ENCODE measurements at places on chromosomes 4 and X.

DNA sequence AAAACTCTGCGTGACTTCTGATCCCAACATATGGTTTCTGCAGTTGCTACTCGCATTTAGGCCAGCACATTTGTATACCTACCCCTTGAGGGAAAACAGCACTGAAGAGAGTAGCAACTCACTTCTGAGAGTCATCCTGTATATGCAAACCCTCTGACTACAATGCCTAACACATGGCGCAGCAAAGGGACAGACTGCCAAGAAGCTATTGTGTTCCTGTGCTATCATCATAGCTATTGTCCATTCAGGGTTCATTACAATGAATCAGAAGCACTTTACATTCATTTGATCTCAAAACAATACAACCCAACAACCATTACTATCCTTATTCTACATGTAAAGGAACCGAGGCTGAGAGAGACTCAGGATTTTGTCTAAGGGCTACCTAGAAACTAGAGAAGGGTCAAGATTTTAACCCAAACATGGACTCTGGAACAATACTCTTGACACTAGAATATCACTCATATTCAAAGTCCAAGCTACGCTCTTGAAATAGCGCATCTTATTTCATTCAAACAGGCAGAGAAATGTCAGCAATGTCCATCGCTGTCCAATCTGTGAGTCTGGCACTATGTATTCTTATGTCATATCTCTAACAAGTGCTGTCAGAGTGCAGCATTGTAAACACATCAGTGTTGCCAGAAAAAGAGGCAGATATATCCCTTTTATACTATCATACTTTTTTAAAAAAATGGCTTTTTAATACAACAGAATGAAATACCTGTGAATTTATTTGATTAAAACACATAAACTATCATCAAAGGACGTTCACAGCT lies 173.6 kb downstream of the CORIN start:
- no peak for DNase-seq

- no peak for DNase-seq
These were observed 18.5 kb downstream of the METAP1 start for GRCh38 chr4:99013884-99014523.

- DNase-seq = no peak
These were observed 103.0 kb upstream of the TAPT1 start for GRCh38 chr4:16329125-16329796.

DNA sequence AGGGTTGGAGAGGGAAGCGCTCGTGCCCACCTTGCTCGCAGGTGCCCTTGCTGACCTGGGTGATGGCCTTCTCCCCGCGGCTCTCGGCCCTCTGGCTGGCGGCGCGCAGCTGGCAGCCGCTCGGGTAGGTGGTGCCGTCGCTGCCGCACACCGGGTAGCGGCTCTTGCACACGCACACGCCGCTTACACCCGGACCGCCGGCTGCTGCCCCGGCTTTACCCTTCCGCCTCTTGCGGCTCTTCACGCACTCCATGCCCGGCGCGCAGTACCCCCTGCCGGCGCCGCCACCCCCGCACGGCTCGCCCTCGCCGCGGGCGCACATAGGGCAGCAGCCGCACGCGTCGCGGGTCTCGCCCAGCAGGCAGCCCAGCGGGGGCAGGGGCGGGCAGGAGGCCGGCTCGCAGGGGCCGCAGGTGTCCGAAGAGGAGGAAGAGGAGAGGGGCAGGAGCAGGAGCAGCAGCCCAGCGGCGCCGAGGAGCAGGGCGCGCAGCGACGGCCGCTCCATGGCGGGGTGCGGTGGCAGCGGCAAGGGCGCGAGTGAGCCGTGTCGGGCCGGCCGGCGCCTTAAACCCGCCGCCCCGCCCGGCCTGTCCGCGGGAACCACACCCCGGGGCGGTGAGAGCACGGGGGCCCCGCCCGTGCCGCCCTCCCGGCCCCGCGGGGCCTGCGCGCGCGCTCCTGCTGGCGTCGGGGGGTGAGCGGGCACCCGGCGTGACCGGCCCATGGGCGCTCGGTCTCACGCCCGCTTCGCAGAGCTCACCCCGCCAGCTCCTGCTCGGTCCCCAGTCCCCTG lies at the start of gene IGFBP7:
IGFBP7 (minus strand) TSS at position 539 of the 793 bp plus-strand sequence; CDS start at position 505, 34 bp downstream.
- peak; percentile 70 for DNase-seq

- DNase-seq = no peak
These were observed 4.9 kb downstream of the SEPTIN11 start for GRCh38 chr4:76954489-76954888.

DNA sequence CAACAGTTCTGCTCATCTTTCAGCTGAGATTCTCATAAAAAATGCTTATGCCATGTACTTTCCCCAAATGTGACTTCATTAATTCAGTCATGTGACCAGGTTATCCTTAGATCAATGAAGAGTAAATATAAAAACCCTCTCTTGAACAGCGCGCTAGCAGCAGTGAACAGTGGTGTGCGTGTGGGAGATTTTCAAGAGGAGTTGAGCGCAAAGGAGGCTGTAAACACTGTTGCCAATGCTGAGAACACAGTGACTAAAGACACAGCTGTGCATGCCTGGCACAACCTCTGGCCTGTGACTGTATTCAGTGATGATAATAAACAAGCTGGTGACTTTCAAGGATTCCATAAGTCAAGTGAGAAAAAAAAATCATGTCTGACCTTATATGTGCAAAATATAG lies 25.1 kb downstream of the MSX1 start:
- peak; percentile 11 for DNase-seq

GRCh38 chr4:2930758-2931511 lies 32.3 kb downstream of the NOP14 start:
- DNase-seq = peak; percentile 55

DNA sequence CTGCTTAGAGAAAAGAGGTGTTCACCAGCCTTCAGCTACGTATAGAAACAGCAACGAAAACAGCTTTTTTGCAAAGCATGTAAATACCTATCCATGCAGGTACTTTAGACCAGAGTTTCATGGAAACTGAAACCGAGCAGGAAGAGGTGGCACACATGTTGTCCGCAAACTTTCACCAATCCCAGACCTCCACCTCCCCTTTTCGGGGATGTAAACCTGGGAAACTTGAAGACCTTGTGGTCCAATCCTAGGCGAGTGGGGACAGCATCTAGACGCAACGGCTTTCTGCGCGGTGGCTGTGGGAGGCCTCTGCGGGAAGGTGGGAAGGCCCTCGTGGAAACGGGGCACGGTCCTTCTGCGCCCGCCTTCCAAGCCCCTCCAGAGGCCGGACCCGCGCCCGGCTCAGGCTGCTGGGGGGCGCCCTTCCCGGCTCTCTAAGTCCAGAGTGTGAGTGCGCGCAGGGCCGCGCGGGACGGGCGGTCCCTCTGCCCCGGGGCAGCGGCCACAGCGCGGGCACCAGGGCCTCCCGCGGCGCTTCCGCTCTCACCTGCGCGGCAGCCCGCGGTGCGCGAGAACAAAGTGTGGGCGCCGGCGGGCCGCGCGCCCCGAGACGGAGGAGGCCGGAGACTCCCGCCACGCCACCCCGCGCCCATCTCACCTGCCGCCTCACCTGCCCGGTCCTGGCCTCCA lies 830 bp upstream of the SHROOM2 start:
- no peak for DNase-seq

DNA sequence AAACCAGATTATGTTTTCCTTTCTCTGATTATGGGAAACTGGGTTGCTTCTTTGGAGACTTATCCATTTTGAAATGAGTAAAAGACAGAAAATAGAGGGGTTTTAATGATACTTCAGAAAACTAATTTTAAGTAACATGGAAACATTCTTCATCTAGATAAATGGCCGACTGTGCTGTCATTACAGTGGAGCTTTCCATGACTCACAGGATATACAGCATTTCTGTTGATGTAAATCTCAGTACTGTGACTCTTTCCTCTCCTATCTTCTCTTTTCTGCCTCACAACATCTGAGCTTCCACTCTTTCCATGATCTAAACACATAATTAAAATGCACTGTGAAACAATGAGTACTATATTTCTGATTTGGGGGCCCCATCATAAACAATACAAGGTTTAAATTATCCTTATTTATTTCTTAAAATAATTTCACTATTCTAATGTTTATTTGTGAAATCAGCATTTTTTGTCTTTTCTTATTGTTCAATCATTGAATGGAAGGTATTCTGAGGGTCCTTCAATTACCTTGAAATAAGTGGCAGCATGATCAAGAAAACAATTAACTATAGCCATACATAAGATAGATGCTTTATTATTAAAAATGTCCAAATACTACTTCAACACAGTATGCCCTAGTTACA lies 19.3 kb downstream of the SEC24D start:
- DNase-seq = no peak

- peak; percentile 58 for DNase-seq
These were observed 97.3 kb downstream of the RS1 start for GRCh38 chrX:18574591-18574990.

DNA sequence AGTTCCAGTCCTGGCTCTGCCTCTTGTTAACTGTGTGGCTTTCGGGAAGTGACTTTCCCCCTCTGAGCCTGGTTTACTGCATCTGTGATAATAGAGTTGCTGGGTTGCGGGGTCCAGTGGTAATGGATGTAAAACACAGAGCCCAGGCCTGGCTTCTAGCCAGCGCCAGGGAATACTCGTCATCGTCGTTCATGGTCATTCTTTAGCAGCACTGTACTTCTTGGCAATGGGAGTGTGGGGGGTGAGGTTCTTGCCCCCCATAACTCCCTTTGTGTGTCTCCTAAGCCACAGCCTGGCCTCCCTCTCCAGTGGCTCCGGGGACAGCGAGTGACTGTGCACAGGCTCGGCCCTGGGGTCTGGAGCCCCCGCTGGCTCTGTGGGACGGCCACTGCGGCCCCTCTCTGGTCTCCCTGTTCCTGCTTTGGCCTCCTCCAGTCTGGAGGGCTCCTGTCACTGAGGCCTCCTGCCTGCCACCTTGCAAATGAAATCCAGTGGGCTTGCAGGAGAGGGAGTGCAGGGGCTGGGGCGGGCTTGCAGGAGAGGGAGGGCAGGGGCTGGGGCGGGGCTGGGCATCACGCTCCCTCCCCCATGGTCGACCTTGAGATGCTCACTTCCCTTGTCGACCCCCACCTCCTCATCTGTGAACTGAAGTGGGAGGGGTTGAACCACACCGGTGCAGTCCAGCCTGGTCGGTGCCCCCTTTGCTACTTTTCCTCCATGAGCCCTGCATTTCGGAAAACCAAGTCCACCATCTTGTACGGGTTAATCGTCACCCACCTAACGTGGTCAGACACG lies 13.2 kb downstream of the PSAPL1 start:
- DNase-seq = peak; percentile 48

- peak; percentile 68 for DNase-seq
These were observed 108.4 kb downstream of the AFF1 start for GRCh38 chr4:87042986-87043820.

DNA sequence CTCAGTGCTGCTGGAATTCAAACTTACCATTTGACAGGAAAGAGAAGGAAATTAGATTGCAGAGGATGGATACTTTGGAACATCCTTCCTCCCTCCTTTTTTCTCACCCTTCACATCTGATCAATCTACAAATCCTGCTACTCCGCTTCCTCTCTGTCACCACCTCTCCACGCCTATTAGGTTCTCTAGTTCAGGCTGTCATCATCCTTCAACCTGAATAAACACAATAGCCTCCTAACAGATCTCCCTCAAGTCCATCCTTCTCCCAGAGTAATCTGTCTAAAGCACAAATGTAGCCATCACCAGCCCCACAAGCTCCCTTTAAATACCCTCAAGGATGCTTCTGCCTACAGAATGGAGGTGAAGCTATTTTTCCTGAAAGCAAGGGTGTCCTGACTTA lies 20.0 kb upstream of the SLAIN2 start:
- DNase-seq = no peak

DNA sequence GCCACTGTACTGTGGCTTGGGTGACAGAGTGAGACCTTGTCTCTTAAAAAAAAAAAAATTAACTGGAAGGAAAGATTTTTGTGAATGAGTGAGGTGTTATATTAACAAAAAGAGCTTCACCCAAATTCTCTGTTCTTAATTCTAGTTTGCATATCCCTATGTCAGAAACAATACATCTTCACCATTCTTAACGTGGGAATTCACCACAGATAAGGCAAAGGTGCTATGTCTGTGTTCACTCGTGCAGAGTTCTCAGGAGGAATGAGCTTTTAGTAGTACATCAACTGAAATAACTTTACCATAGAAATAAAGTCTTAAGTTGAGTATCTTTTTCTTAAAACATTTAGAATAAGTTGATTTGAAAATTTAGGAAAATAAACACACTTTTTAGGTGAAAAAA lies 135.1 kb downstream of the RAPGEF2 start:
- no peak for DNase-seq

- no peak for DNase-seq
These were observed 84.8 kb upstream of the SOX3 start for GRCh38 chrX:140589657-140590056.

- no peak for DNase-seq
These were observed 13.0 kb upstream of the PLAC1 start for GRCh38 chrX:134671294-134671693.

GRCh38 chr4:53592686-53593501 lies 1.6 kb upstream of the LNX1 start:
- peak; percentile 94 for DNase-seq

DNA sequence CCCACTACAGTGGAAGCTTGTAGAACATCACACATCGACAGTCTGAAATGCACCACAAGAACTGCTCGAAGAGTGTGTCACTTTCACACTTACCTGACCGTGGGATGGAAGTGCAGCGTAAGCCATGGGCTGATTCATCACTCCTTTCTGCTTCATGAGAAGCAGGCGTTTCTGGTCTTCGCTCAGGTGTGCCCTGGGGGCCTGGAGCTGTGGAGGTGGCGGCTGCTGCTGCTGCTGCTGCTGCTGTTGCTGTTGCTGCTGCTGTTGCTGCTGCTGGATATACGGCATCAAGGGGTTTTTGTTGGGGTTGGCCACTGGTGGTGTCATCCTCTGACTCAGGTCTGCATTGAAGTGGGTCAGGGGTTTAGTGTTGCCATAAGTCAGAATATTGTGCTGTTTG lies 223.6 kb downstream of the MGST2 start:
- peak; percentile 95 for DNase-seq

DNA sequence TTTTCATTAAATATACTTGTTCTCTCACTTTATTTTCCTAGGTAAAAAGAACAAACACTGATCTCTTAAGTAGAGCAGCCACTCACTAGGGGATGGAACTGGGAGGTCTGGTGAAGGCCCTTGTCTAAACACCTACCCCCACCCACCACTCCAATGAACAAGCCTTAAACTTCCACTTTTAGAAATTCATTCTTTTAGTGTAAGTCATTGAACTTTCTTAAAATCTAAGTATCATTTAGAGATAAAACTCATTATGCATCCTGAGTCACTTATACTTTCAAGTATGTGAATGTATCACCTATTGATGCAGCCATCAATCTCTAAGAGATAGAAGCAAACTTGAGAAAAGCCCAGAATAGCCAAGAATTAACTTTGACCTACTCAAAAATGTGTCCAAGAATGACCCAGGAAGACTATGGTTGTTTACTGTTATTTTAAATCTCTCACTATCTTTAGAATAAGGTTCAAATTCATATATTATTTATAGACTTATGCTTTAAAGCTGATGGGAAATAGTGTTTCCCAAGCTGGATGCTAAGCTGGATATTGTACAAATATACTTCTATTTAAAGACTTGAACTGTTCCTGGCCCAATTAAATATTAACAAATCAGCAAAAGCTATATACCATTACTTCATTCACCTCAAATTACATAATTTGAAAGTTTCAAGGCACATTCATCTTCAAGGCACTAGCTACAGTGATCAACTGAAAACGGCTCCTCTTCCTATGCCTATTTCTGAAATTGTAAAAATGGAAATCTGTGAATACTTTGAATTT lies 49.5 kb downstream of the CAMK2D start:
- DNase-seq = no peak

Data from islet precursor cell (in vitro differentiated cells).